GM20000 (cell line): ENCODE measurements at places on chromosomes 7 and 10.

DNA sequence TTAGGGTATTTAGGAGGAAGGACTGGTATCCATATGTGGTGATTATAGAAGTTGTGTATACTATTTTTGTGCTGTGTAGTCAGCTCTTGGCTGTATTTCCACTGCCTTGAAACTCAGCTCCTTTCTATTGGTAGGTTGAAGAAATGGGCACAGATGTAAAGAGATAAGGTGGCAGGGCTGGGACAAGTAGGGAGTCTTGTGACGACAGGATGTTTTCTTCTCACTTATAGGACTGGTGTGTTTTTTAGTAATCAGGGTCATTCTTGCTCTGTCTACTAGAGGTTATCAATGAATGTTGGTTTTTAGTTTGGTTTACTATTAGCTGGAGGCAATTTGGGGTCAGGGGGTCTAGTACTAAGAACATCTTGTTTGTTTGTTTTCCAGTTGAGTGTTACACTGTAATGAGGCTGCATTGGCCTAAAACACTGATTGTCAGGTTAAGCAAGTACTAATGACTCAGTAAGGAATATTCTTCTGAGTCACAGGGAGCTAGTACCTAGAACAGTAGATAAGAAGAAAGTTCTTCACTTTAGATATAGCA lies 11.8 kb downstream of the UBN2 start:
- DNase-seq: no peak

- no peak for DNase-seq
These were observed 8.3 kb upstream of the CAPZA2 start for GRCh38 chr7:116854132-116854531.

GRCh38 chr7:123143252-123144006 lies 56.3 kb downstream of the SLC13A1 start:
- no peak for DNase-seq

- DNase-seq: no peak
These were observed 64.0 kb downstream of the DMBT1 start for GRCh38 chr10:122624546-122624945.

DNA sequence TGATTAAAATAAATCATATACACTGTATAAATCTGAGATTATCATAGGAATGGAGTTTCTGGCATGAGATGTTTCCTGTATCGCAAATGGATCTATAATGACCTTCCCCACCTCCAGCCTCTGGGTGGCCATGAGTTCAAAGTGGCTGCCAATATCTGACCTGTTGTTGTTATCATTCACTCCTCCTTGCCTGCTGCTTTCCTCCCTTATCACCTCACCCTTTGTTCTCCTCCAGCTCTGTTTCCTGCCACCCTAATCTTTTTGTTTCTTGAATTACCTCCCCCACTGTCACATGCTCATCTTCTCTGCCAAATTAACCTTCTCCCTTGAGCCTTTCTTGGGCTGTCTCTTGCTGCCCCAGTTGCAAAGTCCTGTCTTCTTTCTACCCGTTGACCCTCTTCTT lies 12.0 kb downstream of the SCD start:
- no peak for DNase-seq

DNA sequence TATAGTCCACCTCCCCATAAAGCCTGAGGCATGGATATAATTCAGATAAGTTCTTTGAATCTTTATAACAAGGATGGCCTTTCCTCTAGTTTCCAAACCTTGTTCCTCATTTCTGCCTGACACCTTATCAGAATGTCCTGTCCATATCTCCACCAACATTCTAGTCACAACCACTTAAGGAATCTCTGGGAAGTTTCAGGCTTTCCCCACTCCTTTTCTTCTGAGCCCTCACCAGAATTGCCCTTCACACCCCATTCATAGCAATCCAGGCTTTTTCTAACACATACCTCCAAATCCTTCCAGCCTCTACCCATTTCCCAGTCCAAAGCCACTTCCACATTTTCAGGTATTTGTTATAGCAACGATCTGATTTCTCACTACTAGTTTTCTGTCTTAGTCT lies 18.0 kb upstream of the DIP2C start:
- no peak for DNase-seq

GRCh38 chr10:62589689-62590088 lies 214.8 kb upstream of the ADO start:
- no peak for DNase-seq

DNA sequence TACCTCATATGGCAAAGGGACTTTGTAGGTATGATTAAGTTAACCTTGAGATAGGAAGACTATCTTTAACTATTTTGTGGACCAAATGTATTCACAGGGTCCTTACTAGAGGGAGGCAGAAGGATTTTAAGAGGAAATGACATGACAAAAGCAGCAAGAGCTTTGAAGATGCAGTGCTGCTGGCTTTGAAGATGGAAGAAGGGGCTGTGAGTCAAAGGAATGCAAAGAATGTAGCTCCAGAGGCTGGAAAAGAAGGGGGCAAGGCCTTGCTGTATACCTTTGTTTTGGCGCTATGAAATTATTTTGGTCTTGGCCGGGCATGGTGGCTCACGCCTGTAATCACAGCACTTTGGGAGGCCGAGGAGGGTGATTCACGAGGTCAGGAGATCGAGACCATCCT lies 3.2 kb upstream of the NRBF2 start:
- no peak for DNase-seq

GRCh38 chr10:3123571-3124411 lies 48.8 kb downstream of the PITRM1 start:
- no peak for DNase-seq

DNA sequence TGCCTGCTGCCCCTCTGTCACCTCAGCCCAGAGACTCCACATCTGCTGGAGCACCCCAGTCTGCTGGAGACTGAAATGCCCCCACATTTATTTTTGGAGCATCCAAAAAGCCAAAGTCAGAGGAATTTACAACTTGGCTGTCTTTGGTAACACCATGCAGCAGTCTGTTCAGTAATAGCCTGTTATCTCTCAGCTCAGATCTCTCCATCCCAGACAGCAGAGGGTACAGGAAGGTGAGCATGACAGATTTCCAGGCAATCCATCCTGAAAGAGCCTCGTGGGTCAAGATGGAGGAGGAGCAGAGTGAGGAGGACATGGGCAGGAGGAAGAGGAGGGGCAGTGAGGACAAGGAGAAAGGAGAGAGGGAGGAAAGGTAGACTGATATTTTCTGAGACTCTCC lies 55.9 kb downstream of the GRID1 start:
- no peak for DNase-seq

GRCh38 chr7:117493460-117493859 lies 13.6 kb downstream of the CFTR start:
- no peak for DNase-seq

- DNase-seq: no peak
These were observed 98.5 kb downstream of the NRP1 start for GRCh38 chr10:33235951-33236350.

DNA sequence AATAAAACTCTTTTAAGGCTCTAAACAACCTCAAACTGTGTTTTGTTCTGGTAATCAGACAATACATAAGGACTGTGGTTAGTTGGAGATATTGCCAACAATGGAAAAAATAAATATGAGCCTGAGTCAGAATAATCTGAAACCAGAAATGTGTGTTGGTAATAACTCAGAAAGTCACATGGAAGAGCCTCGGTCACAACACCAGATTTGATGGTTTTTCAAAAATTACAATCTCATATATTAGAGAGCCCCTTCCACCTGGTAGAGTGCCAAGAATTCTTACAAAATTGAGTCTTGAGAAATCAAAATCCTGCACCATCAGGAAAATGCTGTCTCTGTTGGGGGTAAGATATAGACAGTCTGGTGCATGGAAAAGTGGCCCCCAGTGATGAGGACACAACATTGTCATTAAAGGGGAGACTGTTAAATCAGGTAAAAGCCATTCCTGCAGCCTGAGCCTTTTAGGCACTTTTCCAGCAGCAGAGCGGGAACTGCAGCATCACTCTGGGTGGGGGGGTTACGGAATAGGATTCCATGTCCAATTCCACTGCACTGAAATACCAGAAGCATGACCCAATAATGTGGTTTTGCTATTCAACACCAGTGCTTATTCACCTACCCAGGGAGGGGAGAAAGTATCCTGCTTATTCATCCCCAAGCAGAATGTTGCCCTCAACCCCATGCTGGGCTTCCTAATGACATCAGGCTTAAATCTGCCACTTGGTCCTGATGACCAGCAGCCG lies 9.5 kb upstream of the ADAM12 start:
- no peak for DNase-seq

GRCh38 chr10:86163522-86164173 lies 202.9 kb downstream of the GRID1 start:
- DNase-seq: no peak

DNA sequence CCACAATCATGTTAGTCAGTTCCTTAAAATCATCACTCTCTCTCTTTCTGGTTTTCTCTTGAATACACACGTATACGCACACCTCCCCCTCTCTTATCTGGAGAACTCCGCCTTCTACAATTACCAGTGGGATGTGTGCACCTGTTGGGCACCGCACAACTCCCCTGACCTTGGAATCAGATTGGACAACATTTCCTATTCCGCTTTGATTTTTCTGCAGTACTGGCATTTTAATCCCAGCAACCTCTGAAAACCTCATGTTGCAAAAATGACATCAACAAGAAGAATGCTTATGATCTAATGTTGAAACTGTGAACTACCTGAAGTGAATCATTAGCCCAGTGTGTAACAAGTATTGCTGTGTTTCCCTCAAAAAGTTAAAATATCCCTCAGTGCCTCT lies 109.6 kb downstream of the KIAA1217 start:
- DNase-seq: no peak

DNA sequence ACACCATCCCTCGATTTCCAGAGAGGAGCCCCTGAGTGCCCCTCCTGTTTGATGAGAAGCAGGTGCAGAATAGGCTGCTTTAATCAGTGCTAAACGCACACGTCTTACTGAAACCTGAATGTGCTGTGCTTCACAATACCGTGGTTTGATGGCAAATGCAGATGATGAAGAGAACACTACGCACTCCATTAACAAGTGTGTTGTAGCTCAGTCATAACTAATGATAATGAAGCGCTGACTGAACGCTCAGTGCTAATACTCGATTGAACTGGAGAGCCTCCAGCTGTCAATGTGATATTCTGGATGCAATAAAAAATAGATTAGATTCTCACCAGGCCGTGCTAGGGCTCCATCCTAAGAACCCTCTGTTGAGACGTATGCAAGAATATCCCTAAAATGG lies 279.7 kb upstream of the PLPP4 start:
- DNase-seq: no peak

- no peak for DNase-seq
These were observed 188.1 kb upstream of the TMEM72 start for GRCh38 chr10:44723082-44723481.

GRCh38 chr10:11118686-11119085 lies 101.0 kb downstream of the CELF2 start:
- no peak for DNase-seq

DNA sequence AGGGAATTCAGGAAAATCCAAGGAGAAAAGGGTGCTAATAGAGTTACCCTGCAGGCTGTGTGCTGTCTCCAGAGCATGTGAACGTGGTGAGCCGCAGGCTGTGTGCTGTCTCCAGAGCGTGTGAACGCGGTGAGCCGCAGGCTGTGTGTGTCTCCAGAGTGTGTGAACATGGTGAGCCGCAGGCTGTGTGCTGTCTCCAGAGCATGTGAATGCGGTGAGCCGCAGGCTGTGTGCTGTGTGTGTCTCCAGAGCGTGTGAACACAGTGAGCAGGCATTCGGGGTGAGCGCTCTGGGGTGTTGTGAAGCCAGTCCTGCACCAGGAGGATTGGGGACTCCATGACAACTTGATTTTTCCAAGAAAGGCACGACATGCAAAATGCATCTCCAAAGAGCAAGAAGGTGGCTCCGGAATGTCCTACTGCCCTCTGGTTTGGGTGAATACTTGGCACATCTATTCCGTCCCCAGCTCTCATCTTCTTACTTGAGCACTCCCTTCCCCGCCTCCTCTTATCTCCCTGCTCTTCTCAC lies 407.9 kb upstream of the SHH start:
- no peak for DNase-seq

GRCh38 chr7:95491201-95491600 lies 5.5 kb downstream of the ASB4 start:
- no peak for DNase-seq

DNA sequence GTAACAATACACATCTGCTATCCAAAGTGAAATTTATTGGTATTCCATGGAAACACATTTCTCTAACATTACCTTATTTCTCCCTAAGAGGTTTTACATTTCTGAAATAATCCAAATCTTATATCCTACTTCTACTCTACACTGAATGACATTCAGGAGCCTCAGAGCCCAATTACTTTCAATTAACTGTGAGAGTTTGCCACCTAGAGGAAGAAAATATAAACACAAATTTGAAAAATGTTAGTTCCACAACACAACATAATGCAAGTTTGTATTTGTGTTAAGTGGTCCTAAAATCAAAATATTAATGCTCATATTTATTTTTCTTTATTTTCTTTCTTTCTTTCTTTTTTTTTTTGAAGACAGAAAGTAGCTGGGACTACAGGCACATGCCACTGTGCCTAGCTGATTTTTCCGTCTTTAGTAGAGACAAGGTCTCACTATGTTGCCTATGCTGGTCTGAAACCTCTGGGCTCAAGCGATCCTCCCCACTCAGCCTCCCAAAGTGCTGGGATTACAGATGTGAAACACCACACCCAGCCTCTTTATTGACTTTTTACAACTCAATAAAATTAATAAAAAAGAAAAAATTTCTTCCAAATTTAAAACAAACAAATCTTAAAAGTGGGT lies 46.0 kb downstream of the ATAD1 start:
- DNase-seq: peak; percentile 15

- peak; percentile 63 for DNase-seq
These were observed 9.0 kb upstream of the ARPC1B start for GRCh38 chr7:99365318-99366141.

- DNase-seq: no peak
These were observed 31.4 kb upstream of the BTBD16 start for GRCh38 chr10:122239578-122240257.

GRCh38 chr10:101112799-101113594 lies 18.1 kb upstream of the TLX1 start:
- DNase-seq: no peak

DNA sequence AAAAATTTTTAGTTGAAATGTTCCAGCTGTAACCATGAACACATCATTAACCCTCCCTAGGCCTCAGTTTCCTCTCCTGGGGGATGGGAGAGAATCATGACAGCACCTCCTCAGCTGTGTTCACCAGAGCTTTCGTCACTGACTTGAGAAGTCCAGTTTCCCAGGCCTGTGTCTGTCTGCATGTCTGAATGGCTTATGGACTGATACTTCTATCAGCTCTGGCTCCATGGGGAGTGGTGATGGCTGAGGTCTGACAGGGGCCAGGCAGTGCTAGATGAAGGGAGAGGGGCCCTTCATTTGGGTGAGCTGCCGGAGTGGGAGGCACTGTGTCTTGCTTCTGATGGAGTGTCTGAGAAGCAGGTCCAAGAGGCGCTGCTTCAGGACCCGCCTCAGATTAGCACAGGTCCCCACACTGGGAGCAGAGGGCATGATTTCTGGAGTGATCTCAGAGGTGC lies 192.9 kb downstream of the PTPN20 start:
- no peak for DNase-seq

DNA sequence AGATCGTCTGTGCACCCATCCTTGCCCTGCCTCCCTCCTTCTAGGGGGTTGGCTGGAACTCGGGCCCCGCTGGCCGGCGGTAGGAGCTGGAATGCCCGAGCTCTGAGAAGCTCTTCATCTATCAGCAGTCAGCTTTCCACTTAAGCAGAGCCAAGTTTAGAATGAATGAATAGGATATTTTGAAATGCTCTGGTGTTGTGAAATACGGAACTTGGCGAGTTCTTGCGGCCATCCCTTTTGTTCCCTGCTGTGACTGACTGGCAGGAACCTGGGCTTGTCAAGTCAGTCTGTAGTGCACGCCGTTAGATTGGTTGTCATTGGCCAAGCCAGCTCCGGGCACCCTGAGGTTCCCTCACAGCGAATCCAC lies 33.3 kb downstream of the FOXK1 start:
- DNase-seq: no peak

GRCh38 chr7:142711746-142712616 lies 37.3 kb upstream of the PRSS1 start:
- peak; percentile 24 for DNase-seq

- no peak for DNase-seq
These were observed 39.7 kb downstream of the CADPS2 start for GRCh38 chr7:122846591-122846990.
